A549 treated with CORT108297 at 1 μM for 4 hours (cell line): ENCODE measurements at places on chromosomes 16 and 17. TPM values are rescaled to one million over a fixed set of nuclear protein-coding genes. Genes with fewer than 3 reads are reported as not detected.

The NOMO2 gene
- total RNA-seq = 104 to 107 TPM (median 105 TPM) in 5 replicates

The OMG gene
- total RNA-seq = not detected in 5 replicates

The FBXO39 gene
- not detected in 5 replicates for total RNA-seq

The RAB11FIP4 gene
- 1.2 to 2.0 TPM (median 1.7 TPM) in 5 replicates for total RNA-seq

The BICDL2 gene
- total RNA-seq = not detected in 5 replicates
